Hematopoietic multipotent progenitor cell treated with erythropoietin and hydrocortisone succinate and interleukin-3 and kit ligand, for 6 days (in vitro differentiated cells): ENCODE measurements at places on chromosomes 6 and 20.
A peak's percentile ranks its signal among the peaks of the same experiment; 100 is the strongest.

DNA sequence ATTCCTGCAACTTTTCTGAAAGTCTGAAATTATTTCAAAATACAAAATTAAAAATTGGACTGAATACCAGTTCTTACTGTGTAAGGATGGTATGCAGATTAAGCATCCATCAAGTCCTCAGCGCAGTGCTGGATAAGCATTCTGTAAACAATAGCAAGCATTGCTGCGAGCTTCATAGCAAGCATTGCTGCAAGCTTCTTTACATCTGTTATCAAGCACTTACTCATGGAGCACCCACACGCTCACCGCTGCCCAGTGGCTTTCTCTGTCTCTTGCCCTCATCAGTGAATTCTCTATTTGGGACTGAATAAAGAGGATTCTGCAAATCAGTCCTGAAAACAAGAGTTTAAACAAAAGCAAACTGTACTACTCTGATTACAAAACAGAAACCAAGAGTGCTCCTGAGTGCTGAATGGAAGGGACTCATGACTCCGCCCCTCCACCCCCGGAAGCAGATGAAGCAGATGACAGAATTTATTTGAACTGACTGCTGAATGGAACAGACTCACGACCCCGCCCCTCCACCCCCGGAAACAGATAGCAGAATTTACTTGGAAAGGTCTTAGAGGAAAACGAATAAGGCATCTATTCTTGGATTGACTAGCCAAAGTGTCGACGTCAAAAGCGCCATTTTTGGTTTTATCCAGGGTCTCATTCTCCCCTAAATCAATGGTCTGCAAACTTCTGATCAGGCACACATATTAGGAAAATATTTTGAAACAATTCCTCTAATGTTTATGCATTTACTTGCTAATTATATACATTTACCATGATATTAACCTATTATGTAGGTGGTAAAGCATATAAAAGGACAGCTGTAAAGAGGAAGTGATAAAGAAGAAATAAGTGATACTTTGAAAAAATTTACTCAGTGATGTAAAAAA, 22.1 kb upstream of the EYA2 start:
- peak; percentile 4 for DNase-seq

GRCh38 chr6:24723270-24723669, 4.3 kb upstream of the C6orf62 start:
- DNase-seq: no peak

GRCh38 chr20:17647391-17648314, 34.4 kb downstream of the RRBP1 start:
- no peak for DNase-seq

GRCh38 chr6:154606860-154607259, 96.4 kb upstream of the CNKSR3 start:
- DNase-seq: no peak

- DNase-seq: no peak
Observed at GRCh38 chr20:58573257-58573656, 58.1 kb upstream of the APCDD1L start.

GRCh38 chr6:13044390-13044789, 283.9 kb downstream of the TBC1D7 start:
- peak; percentile 25 for DNase-seq

GRCh38 chr20:62804021-62804626, 511 bp upstream of the OGFR start:
- peak; percentile 55 for DNase-seq

- no peak for DNase-seq
Observed at GRCh38 chr20:17674722-17675518, 7.1 kb downstream of the RRBP1 start.

- no peak for DNase-seq
Observed at GRCh38 chr20:40908309-40908708, 120.3 kb upstream of the TOP1 start.

DNA sequence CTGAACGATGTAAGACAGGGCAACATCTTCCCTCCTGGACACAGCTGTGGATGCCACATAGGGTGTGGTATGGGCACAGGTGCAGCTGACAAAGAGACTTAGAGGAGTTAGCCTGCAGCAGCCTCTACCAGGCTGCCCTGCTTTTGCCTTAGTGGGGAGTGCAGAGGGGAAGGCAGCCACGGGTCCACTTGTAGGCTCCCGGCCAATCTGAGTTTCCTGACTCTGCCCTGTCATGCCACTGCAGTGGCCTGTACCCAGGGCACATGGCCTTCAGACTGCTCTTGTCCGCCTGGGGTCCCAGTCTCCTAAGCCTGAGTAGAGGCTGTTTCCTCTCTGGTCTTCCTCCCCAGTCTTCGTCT, 17.1 kb upstream of the CST9L start:
- DNase-seq: no peak

DNA sequence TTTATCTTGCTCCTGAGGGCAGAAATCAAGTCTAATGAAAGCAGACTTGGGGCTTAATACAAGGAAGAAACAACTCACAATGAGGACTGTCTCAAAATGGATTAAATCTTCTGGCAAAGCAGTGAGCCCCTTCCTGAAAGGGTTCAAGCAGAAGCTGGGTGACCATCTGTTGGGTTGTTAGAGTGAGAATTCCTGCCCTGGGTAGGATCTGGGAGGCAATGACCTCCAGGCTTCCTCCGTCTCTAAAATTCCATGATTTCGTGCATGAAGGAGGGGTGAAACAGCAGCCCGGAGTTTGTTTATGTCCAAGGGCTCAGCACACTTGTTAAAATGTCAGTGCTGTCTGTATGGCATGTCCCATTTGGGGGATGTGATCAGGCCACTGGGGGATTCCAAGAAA, 64.0 kb upstream of the KCNK16 start:
- DNase-seq: no peak

DNA sequence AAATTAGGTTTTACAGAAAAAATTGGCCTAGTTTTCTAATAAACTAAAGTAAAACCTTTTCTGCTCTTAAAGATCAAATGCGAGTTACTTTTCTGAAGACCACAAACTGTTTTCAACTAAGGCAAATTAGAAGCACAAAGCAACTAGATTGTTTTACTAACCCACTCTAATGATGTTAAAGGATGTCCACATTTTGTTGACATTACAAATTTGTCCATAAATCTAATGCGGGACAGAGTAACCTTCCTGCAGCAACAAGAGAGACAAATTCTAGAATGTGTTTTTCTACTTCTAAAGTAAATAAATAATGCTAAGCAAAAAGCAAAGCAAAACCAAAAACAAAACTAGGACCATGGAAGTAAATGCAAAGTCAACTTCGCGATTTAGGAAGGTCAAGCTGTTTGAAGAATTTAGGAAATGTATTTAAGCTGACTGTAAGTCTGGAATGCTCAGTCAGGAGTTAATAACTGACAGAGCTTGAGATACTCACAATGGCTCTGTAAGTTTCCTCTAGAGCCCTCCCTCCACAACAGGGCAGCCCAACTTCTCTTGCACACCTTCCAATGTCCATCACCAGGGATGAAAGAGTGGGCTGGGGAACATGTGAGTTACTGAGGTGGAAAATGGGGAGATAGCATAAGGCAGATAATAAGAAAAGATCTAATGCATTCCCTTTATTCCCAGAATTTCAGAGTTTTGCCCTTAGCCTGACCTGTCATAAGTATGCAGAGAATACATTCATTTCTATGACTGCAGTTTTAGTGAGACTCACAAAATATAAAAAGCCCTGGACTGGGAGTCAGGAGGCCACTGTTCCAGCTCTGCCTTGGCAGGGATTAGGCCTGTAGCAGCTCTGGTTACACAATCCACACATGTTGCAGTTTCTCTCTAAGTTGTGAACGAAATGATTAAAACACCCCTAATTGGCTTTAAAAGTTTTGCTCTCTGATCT, 158.8 kb downstream of the FOXA2 start:
- no peak for DNase-seq

DNA sequence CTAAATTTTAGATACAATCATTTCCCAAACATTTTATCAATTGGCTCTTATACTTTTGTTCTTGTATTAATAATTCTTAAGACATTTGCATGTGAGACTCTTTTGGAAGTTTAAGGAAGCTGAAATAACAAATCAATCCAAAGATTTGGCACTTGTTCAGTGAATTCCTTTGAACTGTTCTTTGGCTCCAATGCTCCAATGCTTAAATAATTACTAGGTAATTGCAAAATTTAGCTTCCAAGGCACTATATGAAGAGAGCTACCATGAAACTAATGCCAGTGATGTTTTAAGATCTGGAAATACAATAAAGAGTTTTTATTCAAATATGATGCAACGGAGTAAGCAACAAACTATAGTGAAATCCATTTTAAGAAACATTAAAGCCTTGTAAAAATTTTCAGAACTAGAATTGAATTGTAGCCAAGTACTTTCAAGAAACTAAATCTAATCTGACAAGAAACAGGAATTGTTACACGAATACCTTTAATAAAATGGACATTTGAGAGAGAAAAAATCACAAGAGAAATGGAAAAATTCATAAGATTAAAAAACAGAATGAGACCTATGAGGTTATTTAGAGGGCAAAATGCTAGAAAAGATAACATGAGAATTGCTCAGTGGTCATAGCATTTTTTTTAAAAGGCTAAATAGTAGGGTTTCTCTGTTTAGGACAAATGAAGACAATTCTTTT, 43.6 kb upstream of the SMLR1 start:
- DNase-seq: no peak

DNA sequence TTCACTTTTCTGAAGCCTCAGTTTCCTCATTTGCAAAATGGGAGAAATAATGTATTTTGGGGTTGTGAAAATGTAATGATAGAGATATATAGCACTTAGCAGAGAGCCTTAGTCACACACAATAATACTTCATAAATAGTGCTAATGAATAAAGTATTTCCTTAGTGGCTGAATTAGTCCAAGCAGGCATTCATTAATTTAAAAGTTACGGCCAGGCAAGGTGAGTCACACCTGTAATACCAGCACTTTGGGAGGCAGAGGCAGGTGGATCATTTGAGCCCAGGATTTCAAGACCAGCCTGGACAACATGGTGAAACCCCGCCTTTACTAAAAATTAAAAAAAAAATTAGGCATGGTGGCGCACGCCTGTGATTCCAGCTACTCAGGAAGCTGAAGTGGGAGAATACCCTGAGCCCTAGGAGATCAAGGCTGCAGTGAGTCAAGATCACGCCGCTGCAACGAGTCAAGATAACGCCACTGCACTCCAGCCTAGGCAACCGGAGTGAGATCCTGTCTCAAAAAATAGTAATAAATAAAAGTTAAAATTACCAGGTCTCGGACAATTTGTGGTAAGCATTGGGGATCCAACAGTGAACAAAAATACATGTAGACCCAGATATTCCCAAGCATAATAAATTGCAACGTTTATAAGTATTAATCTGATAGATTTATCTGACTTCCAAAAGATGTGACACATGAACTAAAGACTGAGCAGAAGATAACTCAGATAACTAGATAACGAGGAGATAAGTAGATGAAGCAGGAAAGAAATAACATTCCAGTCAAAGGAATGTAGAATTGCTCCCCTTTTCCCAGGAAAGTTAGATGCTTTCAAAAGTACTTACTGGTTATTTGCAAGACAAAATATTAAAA, 2.1 kb upstream of the IBTK start:
- no peak for DNase-seq

- no peak for DNase-seq
Observed at GRCh38 chr6:44590471-44590870, 203.0 kb downstream of the CDC5L start.

DNA sequence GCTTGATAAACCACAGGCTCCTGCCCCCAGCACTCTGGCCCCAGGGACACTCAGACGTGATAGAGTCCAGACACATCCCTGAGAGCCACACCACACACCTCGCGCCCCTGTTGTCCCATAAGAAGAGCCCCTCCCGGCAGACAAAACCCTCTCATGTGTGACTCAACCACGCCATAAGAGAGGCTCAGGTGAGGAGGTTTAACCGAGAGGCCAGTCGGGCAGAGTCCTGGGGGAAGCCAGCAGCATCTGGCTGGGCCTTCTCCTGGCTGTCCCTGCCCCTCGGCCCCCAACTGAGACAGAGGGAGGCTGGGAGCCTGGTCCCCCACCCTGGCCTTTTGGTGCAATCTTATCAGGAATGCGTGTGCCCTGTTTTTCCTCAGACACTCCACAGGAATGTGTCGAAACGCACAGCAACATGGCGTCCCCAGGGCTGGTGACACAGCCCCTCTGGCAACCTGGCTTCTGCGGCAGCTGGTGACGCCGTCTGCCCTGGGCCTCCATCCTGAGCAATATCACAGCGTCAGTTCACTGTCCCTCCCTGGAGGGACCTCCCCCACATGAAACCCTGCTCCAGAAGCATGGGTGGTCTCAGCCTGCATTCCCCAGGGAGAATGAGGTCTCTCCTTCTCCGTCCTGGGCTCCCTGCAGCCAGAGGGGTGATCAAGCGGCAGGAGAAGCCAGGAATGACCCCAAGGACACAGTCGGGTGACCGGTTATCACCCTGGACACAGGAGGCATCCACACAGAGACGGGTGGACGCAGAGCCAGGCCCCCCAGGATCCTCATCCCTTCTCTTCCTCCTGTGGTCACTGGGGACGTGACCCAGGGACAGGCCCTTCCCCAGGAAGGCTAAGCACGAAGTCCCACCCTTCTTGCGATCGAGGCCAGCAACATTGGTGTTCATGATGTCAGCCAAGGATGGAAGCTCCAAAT, 156.6 kb upstream of the AFDN start:
- DNase-seq: no peak

DNA sequence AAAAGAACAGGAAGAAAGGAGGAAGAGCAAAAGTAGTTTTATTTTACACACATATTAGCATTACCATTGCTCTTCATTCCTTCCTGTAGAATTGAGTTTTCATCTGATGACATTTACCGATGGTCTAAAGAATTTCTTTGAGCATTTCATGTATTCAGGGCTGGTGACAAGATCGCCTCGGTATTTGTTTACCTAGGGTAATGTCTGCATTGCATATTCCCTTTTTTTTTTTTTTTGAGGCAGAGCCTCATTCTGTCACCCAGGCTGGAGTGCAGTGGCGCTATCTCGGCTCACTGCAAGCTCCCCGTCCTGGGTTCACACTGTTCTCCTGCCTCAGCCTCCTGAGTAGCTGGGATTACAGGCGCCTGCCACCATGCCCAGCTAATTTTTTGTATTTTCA, 19.3 kb downstream of the RAB22A start:
- no peak for DNase-seq

- DNase-seq: no peak
Observed at GRCh38 chr6:88558981-88559380, 392.8 kb upstream of the CNR1 start.

- DNase-seq: no peak
Observed at GRCh38 chr20:38135651-38136420, 29.2 kb downstream of the TGM2 start.

DNA sequence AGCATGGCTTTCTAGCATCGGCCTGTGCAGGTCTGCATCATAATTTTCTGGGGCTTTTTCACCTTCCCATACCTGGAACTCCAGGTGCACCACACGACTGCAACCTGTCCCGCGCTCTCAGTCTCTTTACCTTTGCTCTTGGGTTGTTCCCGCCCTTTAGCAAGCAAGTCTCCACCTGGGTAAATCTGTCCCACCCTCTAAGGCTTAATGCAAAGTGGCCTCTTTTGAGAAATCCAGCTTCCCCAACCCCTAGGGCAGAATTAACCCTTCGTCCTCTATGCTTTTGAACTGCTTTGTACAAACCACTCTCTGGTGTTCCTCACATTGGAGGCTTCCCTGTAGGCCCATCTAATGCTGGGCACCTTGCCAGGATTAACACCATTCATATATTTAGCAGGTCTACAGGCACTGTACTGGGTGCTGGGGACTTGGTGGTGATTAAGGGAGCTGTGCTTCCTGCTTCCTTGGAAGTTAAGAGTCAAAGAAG, 2.8 kb downstream of the ITPR3 start:
- peak; percentile 39 for DNase-seq

GRCh38 chr6:109465772-109466171, 10.2 kb upstream of the MICAL1 start:
- no peak for DNase-seq
